ENCODE measurements at places on chromosomes 1 and 21.
A peak's percentile ranks its signal among the peaks of the same experiment; 100 is the strongest.

DNA sequence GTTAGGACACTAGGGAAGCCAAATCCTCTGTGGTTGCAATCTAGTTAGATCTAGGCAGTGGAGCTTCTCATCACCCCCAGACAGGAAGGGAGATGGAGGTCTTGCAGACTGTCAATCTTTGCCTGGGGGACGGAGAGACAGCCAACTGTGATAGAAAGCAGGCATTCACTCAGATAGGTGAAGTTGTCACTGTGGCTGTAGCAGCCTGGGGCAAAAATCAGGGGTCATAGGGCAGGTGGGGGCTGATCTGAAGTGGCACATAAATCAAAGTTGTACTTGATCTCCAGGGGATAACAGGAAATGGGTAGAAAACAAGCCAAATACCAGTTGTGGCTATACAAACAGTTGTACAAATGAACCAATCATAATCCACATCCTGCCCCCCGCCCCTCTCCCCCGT lies 620.9 kb upstream of the USP24 start:
- H3K4me3 ChIP-seq: no peak overlapping the region
- no peaks in the 10 kb centered on the region for H3K36me3 ChIP-seq
- H3K4me1 ChIP-seq: no peaks in the 10 kb centered on the region
- peaks cover 6% of the 10 kb centered on the region for H3K27me3 ChIP-seq
- H3K27ac ChIP-seq: no peak overlapping the region

GRCh38 chr1:89757532-89757931 lies 63.3 kb upstream of the LRRC8D start:
- DNase-seq: peak; percentile 86
- H3K27ac ChIP-seq: peak overlapping the region; percentile 93
- H3K4me3 ChIP-seq: peak overlapping the region; percentile 73

- H3K4me1 ChIP-seq: peaks cover 11% of the 10 kb centered on the region
- peaks cover 29% of the 10 kb centered on the region for H3K27me3 ChIP-seq
- no peaks in the 10 kb centered on the region for H3K36me3 ChIP-seq
- no peak overlapping the region for H3K4me3 ChIP-seq
Measured at GRCh38 chr1:1006305-1007159, 6.6 kb upstream of the HES4 start.

- peaks cover 10% of the 10 kb centered on the region for H3K36me3 ChIP-seq
- peaks cover 1% of the 10 kb centered on the region for H3K4me1 ChIP-seq
- H3K27ac ChIP-seq: no peak overlapping the region
- no peak overlapping the region for H3K4me3 ChIP-seq
- DNase-seq: no peak
- H3K27me3 ChIP-seq: no peaks in the 10 kb centered on the region
Measured at GRCh38 chr1:11796036-11796828, 9.5 kb downstream of the MTHFR start.

GRCh38 chr1:248686815-248687214 lies 15.8 kb downstream of the OR14I1 start:
- H3K27ac ChIP-seq: no peak overlapping the region
- H3K27me3 ChIP-seq: peaks cover 5% of the 10 kb centered on the region
- no peak overlapping the region for H3K4me3 ChIP-seq

DNA sequence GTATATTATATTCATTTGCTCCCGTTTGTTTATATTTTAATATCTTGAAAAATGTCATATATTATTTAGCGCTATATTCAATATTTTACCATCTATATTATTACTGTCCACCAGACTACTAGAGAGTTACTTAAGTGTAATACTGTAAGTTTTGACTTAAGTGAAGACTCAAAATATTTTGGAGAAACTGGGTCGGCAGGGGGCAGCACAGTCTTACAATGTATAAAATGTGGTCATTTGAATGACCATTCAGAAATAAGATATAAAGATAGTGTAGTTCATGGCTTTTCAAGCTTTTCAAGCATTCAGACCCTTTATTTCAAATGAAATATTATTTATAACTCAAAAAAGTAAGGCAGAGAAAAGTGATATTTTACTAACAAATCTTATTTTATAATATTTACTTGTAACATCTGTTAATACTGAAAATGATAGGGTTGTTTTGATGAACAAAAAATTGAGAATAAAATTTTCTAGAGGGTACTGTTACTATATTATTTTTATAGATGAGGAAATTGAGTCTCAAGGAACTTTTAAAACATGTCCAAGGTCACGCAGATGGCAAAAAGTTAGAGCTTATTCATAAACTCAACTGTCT lies 89.0 kb upstream of the SERTAD4 start:
- peak; percentile 86 for DNase-seq
- H3K4me1 ChIP-seq: no peaks in the 10 kb centered on the region
- no peak overlapping the region for H3K27ac ChIP-seq
- H3K4me3 ChIP-seq: no peak overlapping the region
- H3K36me3 ChIP-seq: no peaks in the 10 kb centered on the region

- no peaks in the 10 kb centered on the region for H3K4me1 ChIP-seq
- DNase-seq: no peak
Measured at GRCh38 chr1:197360068-197360467, 92.0 kb downstream of the CRB1 start.

DNA sequence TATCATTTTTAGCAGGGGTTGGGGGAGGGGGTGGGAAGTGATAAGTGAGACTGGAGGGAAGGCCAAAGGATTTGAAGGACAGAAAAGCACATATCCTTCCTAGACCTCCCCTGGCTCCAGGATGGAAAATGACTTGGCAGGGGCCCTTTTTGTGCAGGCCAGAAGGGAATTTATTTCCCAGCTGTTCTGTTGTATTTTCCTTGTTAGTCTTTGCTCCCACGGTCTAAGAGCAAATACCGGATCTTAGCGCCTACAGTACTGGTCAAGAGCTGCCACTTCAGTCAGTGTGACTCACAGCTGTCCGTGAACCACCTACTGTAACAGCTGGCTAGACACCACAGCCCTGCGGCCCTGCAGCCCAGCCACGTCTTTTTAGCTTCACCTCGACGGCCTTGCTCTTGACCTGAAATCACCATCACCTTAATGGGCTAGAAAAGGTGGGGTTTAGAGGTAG lies 51.0 kb upstream of the ERRFI1 start:
- H3K4me3 ChIP-seq: no peak overlapping the region
- no peak for DNase-seq
- H3K27ac ChIP-seq: no peak overlapping the region

DNA sequence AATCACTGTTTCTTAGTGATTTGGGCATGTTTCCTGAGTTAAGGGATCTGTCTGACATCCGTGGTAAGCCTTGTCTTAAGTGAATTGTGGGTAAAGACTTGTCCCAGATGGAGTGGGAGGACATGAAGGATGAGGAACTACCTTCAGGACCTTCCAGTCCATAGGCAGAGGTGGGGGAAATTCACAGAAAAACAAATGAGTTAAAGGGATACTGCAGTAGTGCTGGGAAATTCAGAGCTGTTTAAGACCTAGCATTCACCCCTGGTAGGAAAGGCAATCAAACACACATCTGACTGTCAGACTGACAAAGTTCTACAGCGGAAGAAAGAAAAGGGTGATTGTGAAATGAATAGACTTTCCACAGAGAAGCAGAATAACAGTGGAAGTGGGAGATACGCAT lies 3.0 kb downstream of the GNAT2 start:
- H3K4me3 ChIP-seq: no peak overlapping the region
- H3K27me3 ChIP-seq: no peaks in the 10 kb centered on the region
- peaks cover 29% of the 10 kb centered on the region for H3K4me1 ChIP-seq
- peaks cover 2% of the 10 kb centered on the region for H3K36me3 ChIP-seq

GRCh38 chr21:34962586-34963222 lies 86.4 kb downstream of the RUNX1 start:
- H3K36me3 ChIP-seq: peaks cover 7% of the 10 kb centered on the region
- peak overlapping the region; percentile 95 for H3K27ac ChIP-seq
- H3K4me1 ChIP-seq: peaks cover 78% of the 10 kb centered on the region

GRCh38 chr1:155006601-155007101 lies 4.0 kb downstream of the ZBTB7B start:
- H3K27me3 ChIP-seq: no peaks in the 10 kb centered on the region
- H3K36me3 ChIP-seq: peaks cover 5% of the 10 kb centered on the region
- peak overlapping the region; percentile 92 for H3K27ac ChIP-seq
- H3K4me3 ChIP-seq: peak overlapping the region; percentile 52

- H3K4me3 ChIP-seq: no peak overlapping the region
- no peaks in the 10 kb centered on the region for H3K36me3 ChIP-seq
- no peaks in the 10 kb centered on the region for H3K27me3 ChIP-seq
- no peak overlapping the region for H3K27ac ChIP-seq
- no peak for DNase-seq
Measured at GRCh38 chr1:172549621-172550280, 16.8 kb downstream of the SUCO start.

DNA sequence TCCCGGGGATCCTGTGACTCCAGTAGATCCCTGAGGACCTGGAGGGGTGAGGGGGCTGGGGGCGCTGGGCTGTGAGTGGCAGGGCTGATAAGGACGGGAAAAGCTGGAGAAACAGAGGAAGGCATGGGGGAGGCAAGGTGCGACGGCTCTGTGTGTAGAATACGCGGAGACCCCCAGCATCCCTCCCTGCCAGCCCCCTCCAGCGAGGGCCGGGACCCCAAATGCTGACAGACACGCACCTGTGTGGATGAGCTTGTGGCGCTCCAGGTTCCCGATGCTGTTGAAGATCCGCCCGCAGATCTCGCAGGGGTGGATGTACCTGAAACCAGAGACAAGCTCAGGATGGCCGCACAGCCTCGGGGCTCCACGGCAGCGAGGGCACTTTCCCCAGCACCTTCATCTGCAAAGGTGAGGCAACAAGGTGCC lies 53.0 kb upstream of the RIPK4 start:
- no peak overlapping the region for H3K4me3 ChIP-seq
- peaks cover 6% of the 10 kb centered on the region for H3K4me1 ChIP-seq
- H3K27ac ChIP-seq: no peak overlapping the region
- no peaks in the 10 kb centered on the region for H3K27me3 ChIP-seq
- DNase-seq: no peak
- peaks cover 11% of the 10 kb centered on the region for H3K36me3 ChIP-seq

DNA sequence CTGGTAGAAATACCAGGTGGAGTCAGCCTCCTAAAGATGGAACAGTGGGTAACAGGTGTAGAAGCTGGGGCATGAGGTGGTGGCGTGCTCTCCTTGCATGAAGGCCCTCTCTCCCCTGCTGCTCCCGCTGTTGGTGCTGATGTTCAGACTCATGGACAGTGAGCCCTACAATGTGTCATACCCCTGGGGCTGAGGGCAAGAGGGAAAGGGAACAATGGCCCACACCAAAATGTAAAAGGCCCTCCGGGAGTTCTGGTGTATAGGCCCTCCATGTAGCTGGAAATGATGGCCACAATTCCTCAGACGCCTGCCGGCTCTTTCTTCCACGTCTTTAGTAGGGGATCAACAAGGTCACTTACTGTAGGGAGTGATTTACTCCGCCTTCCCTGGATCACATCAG lies 194.9 kb downstream of the DYRK1A start:
- no peak overlapping the region for H3K4me3 ChIP-seq
- peaks cover 23% of the 10 kb centered on the region for H3K4me1 ChIP-seq
- no peak for DNase-seq
- no peak overlapping the region for H3K27ac ChIP-seq
- H3K27me3 ChIP-seq: no peaks in the 10 kb centered on the region
- H3K36me3 ChIP-seq: no peaks in the 10 kb centered on the region

DNA sequence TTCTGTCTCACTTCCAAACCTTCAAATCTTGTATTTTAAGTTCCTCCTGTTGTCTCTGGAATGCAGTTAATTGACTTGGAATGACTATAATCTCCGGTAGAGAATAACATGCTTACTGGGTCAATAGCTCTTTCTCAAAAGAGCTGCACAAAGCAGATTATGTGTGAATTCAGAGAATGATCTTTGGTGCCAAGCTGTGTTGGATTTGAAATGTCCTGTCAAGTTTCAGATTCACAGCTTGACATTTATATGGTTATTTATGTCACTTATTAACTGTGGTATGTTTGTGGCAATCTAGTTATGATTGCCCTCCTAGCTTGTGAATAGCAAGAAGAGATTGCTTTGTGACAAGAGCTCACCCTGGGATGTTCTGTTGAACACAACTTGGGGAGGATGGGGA lies 128.3 kb upstream of the KCNE2 start:
- H3K27me3 ChIP-seq: no peaks in the 10 kb centered on the region
- DNase-seq: no peak
- no peaks in the 10 kb centered on the region for H3K36me3 ChIP-seq
- no peak overlapping the region for H3K27ac ChIP-seq
- no peak overlapping the region for H3K4me3 ChIP-seq

GRCh38 chr1:216766633-216767327 lies 43.6 kb upstream of the ESRRG start:
- no peak overlapping the region for H3K27ac ChIP-seq
- H3K4me1 ChIP-seq: no peaks in the 10 kb centered on the region
- H3K27me3 ChIP-seq: no peaks in the 10 kb centered on the region
- no peak for DNase-seq
- no peak overlapping the region for H3K4me3 ChIP-seq

DNA sequence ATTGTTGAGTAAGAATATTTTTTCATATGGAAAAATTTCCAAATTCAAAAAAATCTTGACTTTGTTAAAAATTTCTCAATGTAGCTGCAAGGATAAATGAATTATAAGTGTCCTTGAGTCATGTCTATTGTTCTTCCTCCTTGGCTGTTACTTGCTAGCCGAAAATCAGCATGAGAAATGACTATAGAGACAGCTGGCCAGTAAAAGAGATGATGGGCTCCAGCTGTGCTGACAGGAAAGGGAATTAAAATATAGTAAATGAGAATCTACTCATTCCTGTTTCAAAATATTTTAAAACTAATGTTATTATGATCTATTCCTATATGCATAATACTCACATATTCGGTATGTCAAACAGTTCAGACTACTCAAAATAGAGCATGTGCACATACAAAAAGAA lies 1292.6 kb downstream of the BRINP3 start:
- no peaks in the 10 kb centered on the region for H3K4me1 ChIP-seq
- DNase-seq: no peak
- no peak overlapping the region for H3K27ac ChIP-seq
- no peaks in the 10 kb centered on the region for H3K27me3 ChIP-seq

DNA sequence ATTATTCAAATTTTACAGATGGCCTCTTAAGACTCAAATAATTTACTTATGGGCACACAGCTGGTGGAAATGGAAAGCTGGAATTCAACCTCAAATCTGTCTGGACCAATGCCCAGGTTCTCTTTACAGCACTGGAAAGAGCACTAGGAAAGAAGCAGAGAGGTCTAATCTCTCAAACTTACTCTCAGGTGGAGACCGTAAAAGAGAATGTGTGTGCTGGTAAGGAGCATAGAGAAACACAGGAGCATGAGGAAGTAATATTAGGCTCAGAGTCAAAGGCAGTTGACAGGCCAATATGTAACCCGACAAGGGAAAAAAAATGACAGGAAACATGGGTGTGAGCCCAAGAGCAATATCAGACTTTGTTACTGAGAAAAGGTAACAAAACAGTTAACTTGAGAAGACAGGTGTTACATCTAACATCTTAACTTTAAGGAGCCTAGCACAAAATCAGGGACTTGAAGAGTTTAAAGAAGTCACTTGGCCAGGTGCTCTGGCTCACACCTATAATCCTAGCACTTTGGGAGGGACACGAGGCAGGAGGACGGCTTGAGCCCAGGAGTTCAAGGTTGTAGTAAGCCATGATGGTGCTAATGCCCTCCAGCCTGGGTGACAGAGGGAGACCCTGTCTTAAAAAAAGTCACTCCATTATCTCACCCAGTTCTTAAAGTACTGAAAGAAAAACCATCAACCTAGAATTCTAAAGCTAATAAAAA lies 20.7 kb downstream of the PPP1R15B start:
- H3K4me1 ChIP-seq: peaks cover 10% of the 10 kb centered on the region
- no peak overlapping the region for H3K27ac ChIP-seq
- no peak for DNase-seq
- H3K27me3 ChIP-seq: no peaks in the 10 kb centered on the region
- H3K36me3 ChIP-seq: peaks cover 6% of the 10 kb centered on the region

Data from activated CD8-positive, alpha-beta T cell treated with anti-CD3 and anti-CD28 coated beads for 36 hours (primary cell).